Stimulated activated CD8-positive, alpha-beta memory T cell treated with anti-CD3 and anti-CD28 coated beads, Interleukin-15, amount 100 ng/mL, for 48 hours (primary cell): ENCODE measurements at places on chromosomes 5 and 9.

DNA sequence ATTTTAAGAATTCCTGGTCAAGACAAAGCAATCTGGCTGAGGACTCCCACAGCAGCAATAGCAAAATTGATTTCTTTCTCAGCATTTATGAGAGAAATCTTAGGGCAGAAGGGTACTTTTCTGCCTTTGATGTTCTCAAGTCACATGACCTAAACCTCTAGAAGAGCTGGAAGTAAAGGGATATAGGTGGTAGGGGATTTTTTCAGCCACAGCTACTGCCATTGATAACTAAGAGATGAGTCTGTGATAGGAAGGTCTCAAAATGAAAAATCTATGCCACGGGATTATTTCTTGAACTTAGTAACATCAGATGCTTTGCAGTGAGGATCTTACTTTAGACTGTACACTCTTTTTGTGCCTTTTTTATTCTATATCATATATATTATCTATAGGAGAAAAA lies 35.6 kb downstream of the IL6ST start:
- DNase-seq, result no peak

GRCh38 chr9:26413611-26414010 lies 479.0 kb downstream of the CAAP1 start:
- no peak for DNase-seq

DNA sequence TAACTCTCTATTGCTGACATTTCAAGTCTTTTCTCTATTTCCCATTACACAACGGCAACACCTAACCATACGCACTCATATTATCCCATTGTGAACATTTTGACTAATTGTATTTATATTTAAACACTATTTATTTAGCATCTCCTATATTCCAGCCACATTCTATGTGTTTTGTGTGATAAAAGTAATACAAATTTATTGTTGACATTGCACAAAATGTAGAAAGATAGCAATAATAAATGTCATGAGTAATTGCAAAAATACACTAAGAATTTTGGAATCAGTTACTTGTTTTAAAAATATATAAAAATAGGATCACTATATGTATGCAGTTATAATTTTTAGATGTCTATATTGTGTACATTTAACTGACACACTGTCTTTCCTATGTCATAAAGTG lies 413.0 kb upstream of the PTPRD start:
- DNase-seq, result no peak

DNA sequence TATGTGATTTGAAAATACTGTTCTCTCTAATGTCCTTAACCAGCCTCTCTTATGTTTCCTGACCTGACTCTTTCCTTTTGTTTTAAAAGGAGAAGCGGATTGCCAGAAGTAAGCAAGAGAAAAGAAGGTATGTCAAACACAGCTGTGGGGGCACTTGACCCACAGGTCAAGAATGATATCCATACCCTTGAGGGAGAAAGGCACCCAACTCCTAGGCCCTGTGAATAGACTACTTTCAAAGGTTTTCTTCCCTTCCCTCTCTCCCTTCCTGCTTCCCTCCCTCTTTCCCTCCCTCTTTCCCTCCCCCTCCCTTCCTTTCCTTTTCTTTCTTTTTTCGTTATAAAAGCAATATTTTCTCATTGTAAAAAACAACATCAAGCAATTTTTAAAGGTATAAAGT lies 306.8 kb downstream of the TRPM3 start:
- no peak for DNase-seq

GRCh38 chr9:81394881-81395675 lies 294.3 kb downstream of the TLE1 start:
- no peak for DNase-seq

GRCh38 chr5:56587381-56588130 lies 227.8 kb upstream of the MAP3K1 start:
- DNase-seq, result no peak

GRCh38 chr9:101966691-101967090 lies 228.2 kb upstream of the GRIN3A start:
- no peak for DNase-seq

DNA sequence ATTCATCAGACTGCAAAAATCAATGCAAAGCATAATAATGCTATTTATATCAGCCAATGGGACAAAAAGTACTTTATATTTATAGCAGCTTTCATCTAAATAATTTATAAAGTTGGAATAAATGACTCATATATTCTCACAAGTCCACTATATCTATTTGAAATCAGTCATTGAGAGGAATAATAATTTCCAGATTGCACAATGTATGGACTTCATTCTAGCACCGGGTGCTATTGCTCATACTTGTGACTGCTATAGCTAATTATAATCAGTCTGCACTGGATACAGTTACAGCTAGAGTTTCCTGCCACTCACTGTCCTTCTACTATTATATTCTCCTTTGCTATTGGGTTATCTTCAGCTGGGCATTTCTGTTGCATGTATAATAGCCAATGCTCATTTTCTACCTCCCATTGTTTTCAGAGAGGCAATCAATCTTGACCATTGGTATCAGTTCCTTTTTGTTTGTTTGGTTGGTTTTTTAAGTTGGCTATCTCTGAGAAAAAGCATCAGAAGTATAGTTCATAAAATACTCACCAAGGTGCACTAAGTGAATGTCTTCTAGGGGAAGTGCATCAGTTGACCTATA lies 1.9 kb downstream of the CDH18 start:
- no peak for DNase-seq

GRCh38 chr5:28012538-28012937 lies 974.2 kb upstream of the CDH9 start:
- no peak for DNase-seq

DNA sequence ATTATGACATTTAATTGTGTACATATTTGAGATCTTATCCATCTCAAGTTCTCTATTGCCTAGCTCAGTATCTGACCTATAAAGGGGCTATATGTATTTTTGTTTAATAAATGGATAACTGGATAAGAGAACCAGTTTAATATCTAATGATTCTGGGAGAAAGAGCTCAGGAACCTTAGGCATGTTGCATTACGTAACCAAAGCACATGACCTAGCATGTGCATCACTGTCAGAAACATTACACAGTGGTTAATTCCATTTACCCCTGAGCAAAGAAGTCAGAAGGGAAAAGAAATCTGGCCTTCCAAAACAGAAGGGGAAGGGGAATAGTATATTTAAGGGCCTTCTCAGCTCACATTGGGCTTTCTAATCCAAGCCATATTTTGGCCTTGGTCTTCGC lies 12.3 kb downstream of the PAPPA start:
- DNase-seq, result no peak

DNA sequence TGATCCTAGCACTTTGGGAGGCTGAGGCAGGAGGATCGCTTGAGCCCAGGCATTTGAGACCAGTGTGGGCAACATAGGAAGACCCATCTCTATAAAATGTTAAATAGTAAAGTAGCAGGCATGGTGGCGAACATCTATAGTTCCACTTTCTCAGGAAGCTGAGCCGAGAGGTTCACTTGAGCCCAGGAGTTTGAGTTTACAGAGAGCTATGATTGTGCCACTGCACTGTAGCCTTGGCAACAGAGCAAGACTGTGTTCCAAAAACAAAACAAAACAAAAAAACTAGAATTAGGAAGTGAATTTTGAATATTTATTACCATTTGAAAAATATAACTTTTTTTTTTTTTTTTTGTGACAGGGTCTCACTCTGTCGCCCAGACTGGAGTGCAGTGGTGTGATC lies 26.8 kb upstream of the PAX5 start:
- DNase-seq, result no peak

GRCh38 chr5:72241346-72242003 lies 78.6 kb downstream of the MRPS27 start:
- DNase-seq, result no peak

DNA sequence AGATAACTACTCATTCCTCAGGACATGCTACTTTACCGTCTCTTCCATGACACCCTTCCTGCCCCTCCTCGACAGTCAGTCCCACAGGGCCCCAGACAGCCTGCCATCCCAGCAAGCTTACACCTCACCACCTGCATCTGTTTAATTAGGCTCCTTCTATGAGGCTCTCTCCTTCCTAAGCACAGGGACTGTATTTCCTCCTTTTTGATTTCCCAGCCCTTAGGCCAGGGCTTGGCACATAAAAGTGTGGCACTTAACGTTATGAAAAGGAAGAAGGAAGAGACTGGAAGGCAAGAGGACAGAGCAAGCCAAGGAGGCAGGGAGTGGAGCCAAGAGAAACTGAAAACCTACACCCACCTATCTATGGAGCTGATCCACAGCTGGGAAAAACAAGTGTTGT lies 146.8 kb downstream of the SIL1 start:
- DNase-seq, result no peak
